ENCODE measurements at places on chromosomes 13 and 19. TPM values are rescaled to one million over a fixed set of nuclear protein-coding genes. Genes with fewer than 3 reads are reported as not detected.
A peak's percentile ranks its signal among the peaks of the same experiment; 100 is the strongest.

Gene ZFR2
- not detected for total RNA-seq

DNA sequence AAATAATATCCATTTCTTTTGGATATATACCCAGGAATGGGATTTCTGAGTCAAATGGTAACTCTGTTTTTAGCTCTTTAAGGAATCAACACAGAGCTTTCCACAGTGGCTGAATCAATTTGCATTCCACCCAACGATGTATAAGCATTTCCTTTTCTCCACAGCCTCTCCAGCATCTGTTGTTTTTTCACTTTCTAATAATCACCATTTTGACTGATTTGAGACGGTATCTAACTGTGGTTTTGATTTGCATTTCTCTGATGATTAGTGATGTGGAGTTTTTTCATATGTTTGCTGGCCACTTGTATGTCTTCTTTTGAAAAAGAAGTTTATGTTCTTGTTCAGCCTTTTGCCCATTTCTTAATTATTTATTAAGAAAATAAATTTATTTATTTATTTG lies 352.2 kb upstream of the OBI1 start:
- no peak for DNase-seq

- no peak for DNase-seq
Observed at GRCh38 chr13:91359111-91359510, 11.6 kb downstream of the MIR17HG start.

DNA sequence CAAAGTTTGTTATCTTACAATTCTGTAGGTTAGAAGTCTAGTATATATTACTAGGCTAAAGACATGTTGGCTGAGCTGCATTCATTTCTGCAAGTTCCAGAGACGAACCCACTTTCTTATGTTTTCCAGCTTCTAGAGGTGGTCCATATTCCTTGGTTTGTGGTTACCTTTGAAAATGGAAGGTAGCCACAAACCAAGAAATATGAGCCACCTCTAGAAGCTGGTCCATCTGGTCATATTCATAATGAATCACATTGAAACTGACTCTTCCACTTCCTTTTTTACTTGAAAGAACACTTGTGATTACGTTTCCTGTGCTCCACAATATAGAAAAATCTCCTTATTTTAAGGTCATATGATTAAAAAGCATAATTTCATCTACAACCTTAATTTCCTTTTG lies 943.0 kb upstream of the PCDH9 start:
- DNase-seq: no peak

Gene TMIGD2
- total RNA-seq: 0.20 TPM

DNA sequence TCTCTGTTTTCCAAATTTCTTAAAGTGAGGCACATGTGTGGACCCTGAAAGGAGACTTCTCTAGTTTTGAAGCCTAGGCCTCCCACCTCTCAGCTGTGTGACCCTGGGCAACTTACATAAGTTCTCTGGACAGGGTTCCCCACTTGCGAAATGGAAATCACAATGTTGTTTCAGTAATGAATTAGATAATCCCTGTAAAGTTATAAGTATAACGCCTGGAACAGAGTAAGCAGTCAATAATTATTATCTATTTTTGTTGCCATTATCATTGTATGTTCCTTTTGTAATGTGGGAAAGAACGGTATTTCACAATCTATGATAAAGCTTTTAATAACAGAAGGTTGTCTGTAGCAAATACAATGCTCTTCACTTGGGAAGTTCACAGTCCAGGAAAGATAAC lies 437.3 kb upstream of the ZNF507 start:
- DNase-seq: no peak

DNA sequence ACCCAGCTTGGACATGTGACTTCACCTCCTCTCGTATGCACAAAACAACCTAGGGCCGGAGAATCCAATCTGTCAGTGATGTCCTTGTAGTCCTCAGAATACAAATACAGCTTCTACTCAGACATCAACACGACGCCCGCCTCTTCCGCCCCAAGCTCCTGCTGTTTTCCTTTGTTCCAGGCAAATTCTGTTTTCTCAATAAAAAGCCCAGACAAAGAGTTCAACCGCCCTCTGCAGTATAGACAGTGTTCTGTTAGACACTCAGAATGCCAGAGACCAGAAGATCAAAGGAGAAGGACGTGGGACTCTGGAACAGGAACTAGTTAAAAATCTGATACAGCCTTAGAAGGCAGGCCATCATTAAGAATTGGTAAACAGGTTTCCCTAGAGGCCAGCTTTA lies 42.0 kb upstream of the GGACT start:
- no peak for DNase-seq

GRCh38 chr13:110149036-110149435 lies 157.9 kb downstream of the COL4A1 start:
- no peak for DNase-seq

DNA sequence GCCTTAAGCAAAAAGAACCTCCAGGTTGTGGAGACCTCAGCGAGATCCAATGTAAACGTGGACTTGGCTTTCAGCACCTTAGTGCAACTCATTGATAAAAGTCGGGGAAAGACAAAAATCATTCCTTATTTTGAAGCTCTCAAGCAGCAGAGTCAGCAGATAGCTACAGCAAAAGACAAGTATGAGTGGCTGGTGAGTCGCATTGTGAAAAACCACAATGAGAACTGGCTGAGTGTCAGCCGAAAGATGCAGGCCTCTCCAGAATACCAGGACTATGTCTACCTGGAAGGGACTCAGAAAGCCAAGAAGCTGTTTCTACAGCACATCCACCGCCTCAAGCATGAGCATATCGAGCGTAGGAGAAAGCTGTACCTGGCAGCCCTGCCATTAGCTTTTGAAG lies 58.5 kb downstream of the ARHGAP35 start:
- no peak for DNase-seq

DNA sequence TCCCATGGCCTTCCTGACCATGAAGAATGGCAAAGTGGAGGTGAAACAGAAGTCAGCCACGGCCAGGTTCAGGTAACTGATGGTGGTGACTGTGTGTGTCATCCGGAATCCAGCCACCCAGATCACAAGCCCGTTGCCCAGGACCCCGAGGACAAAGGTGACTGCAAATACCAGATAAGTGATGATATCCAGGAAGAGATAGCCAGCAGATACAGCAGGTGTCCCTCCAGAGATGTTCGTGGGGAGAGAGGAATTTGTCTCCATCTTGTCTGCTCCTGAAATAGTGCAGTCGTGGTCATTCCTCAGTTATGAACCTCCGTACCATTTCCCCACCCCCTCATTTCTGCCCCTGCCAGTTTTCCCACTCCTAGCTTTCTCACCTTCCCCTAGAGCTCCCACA lies 4.9 kb downstream of the FPR1 start:
- no peak for DNase-seq

DNA sequence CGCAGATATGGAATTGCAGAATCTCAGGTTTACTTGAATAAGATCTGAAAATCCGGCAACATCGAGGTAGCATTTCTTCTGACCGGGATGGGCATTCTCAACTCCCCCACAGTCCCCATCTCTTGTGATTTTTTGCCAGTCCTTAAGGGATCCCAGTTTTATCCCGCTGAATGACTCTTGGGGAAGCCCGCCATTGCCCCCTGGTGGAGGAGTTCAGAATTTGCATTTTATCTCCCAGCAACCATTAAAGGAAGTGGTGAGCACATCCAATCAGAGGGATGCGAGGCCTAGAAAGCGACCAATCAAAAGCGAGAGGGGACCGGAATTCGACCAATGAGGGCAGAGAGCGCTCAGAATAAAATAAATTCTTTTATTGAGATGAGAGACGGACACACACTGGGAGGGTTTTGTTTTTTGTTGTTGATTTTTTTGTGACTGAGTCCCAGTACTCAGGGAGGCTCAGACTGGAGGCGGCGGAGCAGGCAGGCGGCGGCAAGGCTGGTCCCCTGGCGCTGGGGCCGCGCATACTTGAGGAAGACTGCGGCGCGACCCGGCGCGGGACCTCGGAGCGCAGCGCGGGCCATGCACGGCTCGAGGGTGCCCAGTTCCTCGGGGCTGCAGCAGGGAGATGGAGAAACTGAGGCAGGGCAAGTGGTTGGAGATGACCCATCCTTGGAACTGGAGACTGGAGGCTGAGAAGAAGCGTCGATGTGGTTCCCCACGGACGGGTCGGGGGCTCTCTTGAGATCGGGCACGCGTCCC lies 3.9 kb upstream of the TTC9B start:
- peak; percentile 79 for DNase-seq

DNA sequence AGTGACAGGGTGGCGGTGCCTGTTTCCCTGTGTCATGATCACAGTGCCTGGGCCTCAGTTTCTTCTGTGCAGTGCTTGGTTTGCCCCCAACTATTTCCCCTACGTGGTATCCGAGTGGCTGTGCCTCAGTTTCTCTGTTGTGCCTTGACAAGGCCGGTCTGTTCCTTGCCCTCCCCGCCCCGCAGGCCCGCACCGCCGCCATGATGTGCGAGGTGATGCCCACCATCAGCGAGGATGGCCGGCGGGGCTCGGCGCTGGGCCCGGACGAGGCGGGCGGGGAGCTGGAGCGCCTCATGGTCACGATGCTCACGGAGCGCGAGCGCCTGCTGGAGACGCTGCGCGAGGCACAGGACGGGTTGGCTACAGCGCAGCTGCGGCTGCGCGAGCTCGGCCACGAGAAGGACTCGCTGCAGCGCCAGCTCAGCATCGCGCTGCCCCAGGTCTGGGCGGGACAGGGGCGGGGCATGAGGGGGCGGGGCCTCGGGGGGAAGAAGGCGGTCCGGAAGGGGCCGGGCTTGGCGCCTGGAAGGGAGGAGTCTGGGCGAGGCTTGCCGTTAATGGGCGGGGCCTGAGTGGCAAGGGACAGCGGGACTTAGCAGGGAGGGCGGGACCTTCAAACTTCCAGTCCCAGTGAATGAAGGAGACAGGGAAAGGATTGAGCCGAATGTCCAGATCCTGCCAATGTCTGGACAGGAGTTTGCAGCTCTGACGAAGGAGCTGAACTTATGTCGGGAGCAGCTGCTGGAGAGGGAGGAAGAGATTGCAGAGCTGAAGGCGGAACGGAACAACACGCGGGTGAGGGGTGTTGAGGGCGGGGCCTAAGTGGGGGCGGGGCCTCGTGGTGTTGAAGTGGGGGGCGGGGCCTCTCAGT lies 8.6 kb downstream of the PPFIA3 start:
- peak; percentile 98 for DNase-seq

GRCh38 chr13:37067874-37068273 lies 8.4 kb upstream of the SUPT20H start:
- DNase-seq: no peak

Gene ZNF829
- total RNA-seq: 1.5 TPM

- no peak for DNase-seq
Observed at GRCh38 chr19:2690856-2691255, 11.6 kb downstream of the GNG7 start.

- no peak for DNase-seq
Observed at GRCh38 chr13:102940143-102940542, 94.3 kb downstream of the ERCC5 start.

Data from psoas muscle (tissue), 8 donors.